ENCODE measurements at places on chromosomes 5 and 9. TPM values are rescaled to one million over a fixed set of nuclear protein-coding genes. Genes with fewer than 3 reads are reported as not detected.

DNLZ gene
- total RNA-seq, result 14.4 TPM

CDH10 gene
- not detected for total RNA-seq

LCN2 gene
- total RNA-seq, result not detected

FCN1 gene
- total RNA-seq, result not detected

KCNN2 gene
- not detected for total RNA-seq

TOR2A gene
- 16.4 TPM for total RNA-seq

THBS4 gene
- 4.7 TPM for total RNA-seq

LIX1 gene
- not detected for total RNA-seq

LCN1 gene
- total RNA-seq, result not detected

PCDHB9 gene
- 0.05 TPM for total RNA-seq

SLC1A1 gene
- total RNA-seq, result 0.14 TPM

MAP3K1 gene
- 21.8 TPM for total RNA-seq

GABRA1 gene
- total RNA-seq, result not detected

ABO gene
- total RNA-seq, result not detected

GADD45G gene
- total RNA-seq, result 6.0 TPM

ANKDD1B gene
- total RNA-seq, result 0.23 TPM

Measured in activated T-cell treated with anti-CD3 and anti-CD28 coated beads, Interleukin-2, amount 50 U/mL, for 72 hours (primary cell).